ENCODE measurements at places on chromosomes 16 and 17.
A peak's percentile ranks its signal among the peaks of the same experiment; 100 is the strongest.

- DNase-seq, result no peak
Measured at GRCh38 chr17:60846175-60846574, 168.5 kb downstream of the BCAS3 start.

- no peak for DNase-seq
Measured at GRCh38 chr17:7856011-7856810, 1.1 kb downstream of the NAA38 start.

DNA sequence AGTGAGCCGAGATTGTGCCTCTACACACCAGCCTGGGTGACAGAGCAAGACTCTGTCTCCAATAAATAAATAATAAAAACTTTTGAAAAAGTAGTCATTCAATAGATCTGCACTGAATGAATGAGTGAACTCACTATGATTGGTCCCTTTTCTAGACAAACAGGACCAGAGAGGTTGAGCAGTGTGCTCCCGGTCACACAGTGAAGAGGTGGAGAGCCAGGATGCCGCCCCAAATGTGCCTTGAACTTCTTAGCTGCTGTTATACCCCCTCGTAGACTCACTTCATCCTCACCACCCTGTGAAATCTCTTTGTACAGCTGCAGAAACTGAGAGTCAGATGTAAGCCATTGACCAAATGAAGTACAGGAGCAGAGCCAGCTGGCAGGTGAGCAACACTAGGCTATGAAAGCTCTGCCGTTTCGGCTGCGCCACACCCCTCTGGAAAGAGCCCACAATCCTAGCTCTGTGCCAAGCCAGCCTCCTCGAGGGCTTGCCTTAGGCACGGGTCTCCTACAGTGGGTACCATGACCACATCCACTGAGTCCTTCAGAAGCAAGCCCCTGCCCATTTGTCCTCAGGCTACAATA, 7.8 kb upstream of the KIAA0513 start:
- no peak for DNase-seq

- no peak for DNase-seq
Measured at GRCh38 chr17:57487573-57487972, 231.2 kb downstream of the MSI2 start.

- DNase-seq, result no peak
Measured at GRCh38 chr16:51816929-51817328, 665.9 kb upstream of the SALL1 start.

GRCh38 chr16:4306470-4307214, 9.2 kb upstream of the GLIS2 start:
- no peak for DNase-seq

GRCh38 chr17:28008513-28008912, 34.0 kb upstream of the NLK start:
- DNase-seq, result peak; percentile 2

GRCh38 chr16:89257757-89258465, 40.4 kb downstream of the ZNF778 start:
- DNase-seq, result no peak

GRCh38 chr17:77329741-77330531, 189.2 kb downstream of the SEC14L1 start:
- no peak for DNase-seq

- no peak for DNase-seq
Measured at GRCh38 chr16:11144122-11144521, 111.9 kb downstream of the SOCS1 start.

GRCh38 chr16:56005958-56006357, 130.8 kb upstream of the CES5A start:
- DNase-seq, result no peak

DNA sequence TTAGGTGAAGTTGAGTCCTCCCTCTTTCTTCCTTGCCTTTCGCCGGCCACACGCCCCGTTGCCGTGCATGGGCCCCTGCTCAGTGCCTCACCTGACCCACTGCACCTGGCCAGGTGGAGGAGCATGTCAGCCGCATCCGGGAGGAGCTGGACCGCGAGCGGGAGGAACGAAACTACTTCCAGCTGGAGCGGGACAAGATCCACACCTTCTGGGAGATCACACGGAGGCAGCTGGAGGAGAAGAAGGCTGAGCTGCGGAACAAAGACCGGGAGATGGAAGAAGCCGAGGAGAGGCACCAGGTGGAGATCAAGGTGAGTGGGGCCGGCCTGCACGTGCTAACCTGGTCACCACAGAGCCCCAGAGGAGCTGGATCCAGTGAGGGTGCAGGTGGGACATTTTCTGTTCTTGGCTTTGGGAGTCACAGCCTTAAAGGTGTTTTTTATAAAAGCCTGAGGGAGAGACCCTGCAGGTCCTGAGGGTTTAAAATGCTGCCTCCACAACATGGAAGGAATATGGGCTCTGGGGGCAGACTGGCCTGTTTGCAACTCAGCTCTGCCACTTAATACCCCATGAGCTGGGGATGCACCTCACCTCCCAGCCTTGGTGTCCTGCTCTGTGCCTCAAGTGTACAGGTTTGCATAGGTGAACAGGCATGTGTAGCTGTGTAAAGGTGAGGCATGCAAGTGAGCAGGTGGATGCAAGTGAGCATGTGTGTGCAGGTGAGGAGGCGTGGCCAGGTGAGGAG, 12.1 kb upstream of the DBNDD1 start:
- no peak for DNase-seq

DNA sequence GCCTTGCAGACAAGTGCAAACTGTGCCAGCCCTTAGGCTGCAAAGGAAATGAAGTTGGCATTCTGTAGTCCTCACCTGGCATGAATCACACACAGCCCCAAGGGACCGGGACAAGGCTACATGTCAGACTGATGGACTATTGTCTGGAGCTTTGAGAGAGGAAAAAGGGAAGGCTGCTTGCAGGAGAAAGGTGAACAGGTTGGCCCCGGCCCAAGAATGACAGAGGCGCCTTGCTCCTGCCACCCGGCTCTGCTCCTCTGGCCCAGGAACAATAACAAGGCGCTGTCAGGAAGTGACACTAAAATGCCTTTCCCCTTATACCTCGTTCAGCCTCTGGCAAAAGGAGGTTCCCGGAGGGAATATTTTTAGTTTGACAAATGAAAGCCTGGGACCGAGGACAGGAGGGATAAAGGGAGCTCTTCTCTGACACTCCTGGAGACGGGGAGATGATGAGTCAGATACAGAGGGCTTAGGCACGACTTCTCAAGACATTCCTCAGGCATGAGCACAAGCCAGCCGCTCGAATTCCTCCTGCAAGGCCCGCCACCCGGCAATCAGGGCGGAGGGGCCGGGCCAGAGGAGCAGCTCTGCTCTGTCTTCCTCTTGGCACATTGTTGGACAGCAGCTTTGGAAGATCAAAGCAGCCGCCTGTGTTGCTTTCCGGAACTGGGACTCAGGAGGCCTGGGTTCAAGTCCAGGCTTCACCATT, 105.8 kb downstream of the NOG start:
- peak; percentile 93 for DNase-seq

DNA sequence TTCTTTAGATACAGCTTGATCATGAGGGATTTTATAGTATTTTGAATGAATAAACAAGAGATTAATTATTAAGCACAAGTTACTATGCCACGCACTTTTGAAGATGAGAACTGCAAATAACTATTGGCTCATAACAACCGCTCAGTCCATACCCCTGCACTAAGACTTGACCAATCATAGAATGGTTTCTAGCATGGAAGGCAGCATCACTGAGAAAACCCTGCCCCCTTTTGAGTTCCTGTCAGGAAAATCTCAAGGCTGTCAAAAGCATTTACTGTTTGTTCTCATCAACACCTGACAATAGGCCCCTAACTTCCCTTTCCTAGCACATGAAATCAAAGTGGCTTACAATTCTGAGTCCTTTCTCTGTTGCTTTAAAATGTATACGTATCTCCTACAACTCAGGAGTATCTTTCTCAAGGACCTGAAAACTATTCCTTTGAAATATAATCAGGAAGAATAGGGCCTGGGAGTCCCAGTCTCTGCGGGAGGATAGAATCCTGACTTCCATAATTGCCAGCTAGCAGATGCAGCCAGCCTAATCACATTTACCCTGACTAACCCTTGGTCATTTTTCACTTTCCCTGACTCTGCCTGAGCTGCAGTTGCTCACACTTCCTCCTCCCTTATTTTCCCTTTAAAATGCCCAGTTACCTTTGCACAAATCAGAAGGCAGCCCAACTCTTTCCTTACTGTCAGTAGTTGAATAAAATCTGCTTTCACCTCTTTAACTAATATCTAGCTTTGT, 9.1 kb upstream of the MMD start:
- DNase-seq, result no peak

All from AG04449 (cell line).